ENCODE measurements at places on chromosomes 2 and 18. TPM values are rescaled to one million over a fixed set of nuclear protein-coding genes. Genes with fewer than 3 reads are reported as not detected.

The HADHB gene
- total RNA-seq = 127 TPM

The TNFAIP6 gene
- 3.4 TPM for total RNA-seq

The PLGLB2 gene
- 0.74 TPM for total RNA-seq

The HOXD12 gene
- total RNA-seq = not detected

The STAT4 gene
- total RNA-seq = 4.8 TPM

The PLB1 gene
- 11.0 TPM for total RNA-seq

The FAM124B gene
- 7.3 TPM for total RNA-seq

The CELF4 gene
- 0.32 TPM for total RNA-seq

The CCDC68 gene
- total RNA-seq = 3.6 TPM

The ARL5A gene
- 82.5 TPM for total RNA-seq

Measured in gastroesophageal sphincter (tissue), 4 donors.